NCI-H1105 (cell line): ENCODE measurements at places on chromosomes 11 and 22.
A peak's percentile ranks its signal among the peaks of the same experiment; 100 is the strongest.

DNA sequence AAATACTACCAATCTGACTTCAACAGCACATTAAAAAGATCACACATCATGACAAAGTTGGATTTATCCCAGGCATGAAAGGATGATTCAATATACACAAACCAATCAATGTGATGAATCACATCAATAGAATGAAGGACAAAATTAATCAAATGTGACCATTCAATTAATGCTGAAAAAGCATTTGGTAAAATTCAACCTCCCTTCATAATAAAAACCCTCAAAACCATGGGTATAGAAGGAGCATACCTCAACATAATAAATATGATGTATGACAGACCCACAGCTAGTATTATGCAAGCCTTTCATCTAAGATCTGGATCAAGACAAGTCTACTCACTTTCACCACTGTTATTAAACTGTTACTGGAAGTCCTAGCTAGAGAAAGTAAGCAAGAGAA is 921.7 kb upstream of the RAG2 start:
- DNase-seq: no peak

DNA sequence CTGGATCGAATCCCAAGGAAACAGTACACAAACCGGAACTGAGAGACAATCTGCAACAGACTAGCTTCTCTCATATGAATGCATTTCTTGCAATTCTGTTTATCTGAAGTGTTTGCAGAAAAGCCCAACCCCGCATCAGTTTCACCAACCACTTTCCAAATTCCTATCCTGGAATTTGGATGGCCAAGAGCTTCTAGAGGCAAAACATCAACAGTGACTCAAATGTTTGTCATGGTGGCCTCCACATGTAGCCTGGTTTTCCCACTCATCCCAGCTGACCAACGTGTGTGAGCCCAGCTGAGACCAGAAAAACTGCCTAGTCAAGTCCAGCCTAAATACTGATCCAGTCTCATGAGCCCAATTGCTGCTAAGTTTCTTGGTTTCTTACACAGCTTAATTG is 8.3 kb upstream of the MIEF1 start:
- DNase-seq: no peak

DNA sequence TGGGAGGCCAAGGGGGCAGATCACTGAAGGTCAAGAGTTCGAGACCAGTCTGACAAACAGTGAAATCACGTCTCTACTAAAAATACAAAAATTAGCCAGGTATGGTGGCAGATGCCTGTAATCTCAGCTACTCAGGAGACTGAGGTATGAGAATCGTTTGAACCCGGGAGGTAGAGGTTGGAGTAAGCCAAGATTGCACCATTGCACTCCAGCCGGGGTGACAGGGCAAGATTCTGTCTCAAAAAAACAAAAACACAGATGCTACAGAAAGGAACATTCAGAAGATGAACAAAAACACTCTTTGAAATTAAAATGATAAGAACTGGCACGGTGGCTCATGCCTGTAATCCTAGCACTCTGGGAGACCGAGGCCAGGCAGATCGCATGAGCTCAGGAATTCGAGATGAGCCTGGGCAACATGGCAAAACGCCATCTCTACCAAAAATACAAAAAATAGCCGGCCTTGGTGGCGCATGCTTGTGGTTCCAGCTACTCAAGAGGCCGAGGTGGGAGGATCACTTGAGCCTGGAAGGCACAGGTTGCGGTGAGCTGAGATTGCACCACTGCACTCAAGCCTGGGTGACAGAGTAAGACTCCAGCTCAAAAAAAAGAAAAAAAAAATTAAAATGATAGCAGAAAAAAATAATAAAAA is 8.5 kb downstream of the RAB6A start:
- DNase-seq: no peak

GRCh38 chr22:43447380-43447779 is 35.6 kb downstream of the MPPED1 start:
- peak; percentile 94 for DNase-seq

DNA sequence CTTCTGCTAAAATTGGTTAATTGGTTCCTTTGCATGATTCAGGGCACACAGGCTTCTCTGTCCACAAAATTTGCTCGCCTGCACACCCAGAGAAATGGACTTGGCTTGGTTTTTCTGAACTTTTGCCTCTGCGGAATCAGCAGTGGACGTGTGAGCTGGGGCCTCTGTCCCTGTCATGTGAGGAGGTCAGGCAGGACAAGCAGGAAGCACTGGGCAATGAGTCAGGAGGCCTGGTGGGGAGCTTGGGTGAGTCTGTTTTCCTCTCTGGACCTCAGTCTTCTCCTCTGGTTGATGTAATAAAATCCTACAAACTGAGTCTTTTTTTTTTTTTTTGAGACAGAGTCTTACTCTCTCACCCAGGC is 10.4 kb upstream of the CELSR1 start:
- DNase-seq: no peak

GRCh38 chr22:31332886-31333285 is 13.3 kb downstream of the PATZ1 start:
- DNase-seq: no peak

DNA sequence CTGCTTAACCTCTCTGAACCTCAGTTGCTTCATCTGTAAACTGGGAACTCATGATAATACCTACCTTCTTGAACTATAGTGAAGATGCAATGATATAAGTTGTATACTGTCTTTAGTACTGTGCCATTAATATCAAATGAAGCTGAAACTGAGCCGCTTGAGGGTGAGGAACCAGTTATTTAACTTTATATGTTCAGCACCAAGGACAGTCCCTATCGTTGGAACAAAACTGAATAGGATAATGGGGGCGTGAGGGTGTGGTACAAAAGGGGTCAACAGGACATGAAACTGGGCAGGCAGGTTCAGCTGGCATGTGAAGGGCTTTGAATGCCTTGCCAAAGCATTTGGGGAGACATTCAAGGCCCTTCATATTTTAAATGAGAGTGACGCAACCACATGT is 112.6 kb downstream of the C11orf91 start:
- DNase-seq: no peak

GRCh38 chr11:57792870-57793269 is 31.3 kb downstream of the CTNND1 start:
- no peak for DNase-seq

GRCh38 chr11:41056892-41057569 is 402.4 kb downstream of the LRRC4C start:
- DNase-seq: no peak

DNA sequence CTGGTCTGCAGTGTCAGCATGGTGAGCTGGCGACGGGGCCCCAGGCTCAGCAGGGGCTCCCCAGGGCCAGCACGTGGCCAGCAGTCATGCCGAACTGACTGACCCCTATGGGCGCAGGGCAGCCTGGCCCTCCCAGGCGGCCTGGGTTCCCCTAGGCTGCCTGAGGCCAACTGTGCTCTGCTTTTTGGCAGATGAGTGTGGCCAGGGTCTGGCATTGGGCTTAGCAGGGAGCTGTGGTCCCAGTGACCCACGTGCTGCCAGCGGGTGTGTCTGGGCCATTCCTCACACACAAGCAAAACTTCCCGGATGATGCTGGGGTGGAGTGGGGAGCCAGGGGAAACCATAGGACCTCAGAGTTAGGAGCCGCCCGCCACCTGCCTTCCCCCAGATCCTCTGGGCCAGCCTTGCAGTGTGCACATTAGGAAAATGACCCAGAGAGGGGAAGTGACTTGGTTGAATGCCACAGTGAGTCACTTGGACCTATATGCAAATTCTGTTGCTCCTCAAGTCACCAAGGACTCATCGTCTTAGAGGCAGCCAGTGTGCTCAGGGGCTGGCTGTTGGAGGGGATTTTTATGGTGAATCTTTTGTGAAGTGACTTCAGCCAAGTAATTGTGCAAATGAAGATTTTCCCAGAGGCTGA is 6.5 kb downstream of the ADORA2A start:
- DNase-seq: no peak

DNA sequence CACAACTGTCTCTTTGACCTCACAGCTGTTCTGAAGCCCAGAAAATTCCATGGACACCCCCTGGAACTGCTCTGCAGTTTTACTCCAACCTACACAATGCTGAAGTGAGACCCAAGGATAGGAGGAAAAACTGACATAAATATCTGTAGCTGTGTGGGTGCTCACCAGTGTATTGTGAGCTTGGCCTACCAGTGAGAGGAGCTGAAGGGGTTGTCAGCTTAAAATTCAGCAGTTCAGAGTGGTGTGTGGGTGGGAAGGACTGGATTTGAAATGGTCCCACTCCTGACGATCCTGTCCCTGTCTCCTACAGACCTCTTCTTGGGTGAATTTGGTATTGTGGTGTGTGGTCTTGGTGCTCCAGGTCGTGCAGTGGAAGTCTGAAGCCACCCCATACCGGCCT is 2.2 kb downstream of the TMEM223 start:
- no peak for DNase-seq

GRCh38 chr22:25702040-25702439 is 39.9 kb upstream of the MYO18B start:
- peak; percentile 5 for DNase-seq

DNA sequence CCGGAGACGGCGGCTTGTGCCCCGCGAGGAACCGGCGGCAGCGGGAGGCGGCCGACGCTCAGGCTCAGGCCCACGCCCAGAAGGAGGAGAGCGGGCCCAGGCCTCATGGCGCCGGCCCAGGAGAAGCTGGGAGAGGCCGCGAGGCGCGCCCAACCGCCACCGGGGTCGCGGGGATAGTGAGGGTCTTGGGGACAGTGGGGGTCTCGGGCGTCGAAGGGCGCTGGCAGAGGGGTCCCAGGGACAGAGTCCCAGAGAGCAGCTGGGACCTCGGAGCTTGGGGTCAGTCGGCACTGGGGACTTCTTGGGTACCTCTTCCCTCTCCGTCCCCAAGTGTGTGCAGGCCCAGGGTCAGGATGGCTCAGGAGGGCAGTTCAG is at the start of gene PKDREJ:
PKDREJ (minus strand) TSS at position 128 of the 375 bp plus-strand sequence; CDS start at position 107, 21 bp downstream.
- DNase-seq: no peak

GRCh38 chr11:114053406-114053805 is 6.1 kb upstream of the ZBTB16 start:
- DNase-seq: no peak

DNA sequence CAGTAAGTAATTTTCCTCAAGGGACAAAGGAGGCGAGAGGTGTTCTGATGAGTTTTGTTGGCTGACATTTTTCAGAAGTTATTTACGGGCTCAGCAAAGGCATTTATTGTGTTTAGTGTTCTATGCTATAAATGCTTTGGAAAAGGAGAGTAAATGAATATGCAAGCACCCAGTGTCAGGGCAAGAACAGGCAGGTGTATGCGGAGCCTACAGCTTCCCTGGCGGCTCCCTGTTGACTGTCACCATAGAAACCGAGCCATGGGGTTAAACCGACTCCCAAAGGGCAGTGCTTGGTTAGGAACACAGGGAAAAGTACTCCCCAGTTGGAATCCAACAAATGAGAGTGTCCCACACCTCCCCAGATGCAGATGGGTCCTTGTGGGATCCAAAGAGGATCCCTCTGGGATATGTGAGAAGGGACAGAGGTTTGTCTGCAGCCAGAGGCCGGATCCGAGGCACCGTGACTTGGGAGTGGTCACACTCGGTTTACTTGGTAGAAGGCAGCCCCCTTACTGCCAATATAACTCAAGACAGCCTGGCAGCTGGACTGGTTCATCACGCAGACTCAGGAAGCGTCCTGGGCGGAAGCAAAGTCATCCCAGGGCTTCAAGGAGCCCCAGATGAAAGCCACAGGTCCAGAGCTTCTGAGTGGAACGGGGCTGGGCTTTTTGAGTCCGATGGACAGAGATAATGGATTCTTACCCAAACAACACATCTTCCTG is 329.7 kb downstream of the CTTN start:
- DNase-seq: peak; percentile 61

DNA sequence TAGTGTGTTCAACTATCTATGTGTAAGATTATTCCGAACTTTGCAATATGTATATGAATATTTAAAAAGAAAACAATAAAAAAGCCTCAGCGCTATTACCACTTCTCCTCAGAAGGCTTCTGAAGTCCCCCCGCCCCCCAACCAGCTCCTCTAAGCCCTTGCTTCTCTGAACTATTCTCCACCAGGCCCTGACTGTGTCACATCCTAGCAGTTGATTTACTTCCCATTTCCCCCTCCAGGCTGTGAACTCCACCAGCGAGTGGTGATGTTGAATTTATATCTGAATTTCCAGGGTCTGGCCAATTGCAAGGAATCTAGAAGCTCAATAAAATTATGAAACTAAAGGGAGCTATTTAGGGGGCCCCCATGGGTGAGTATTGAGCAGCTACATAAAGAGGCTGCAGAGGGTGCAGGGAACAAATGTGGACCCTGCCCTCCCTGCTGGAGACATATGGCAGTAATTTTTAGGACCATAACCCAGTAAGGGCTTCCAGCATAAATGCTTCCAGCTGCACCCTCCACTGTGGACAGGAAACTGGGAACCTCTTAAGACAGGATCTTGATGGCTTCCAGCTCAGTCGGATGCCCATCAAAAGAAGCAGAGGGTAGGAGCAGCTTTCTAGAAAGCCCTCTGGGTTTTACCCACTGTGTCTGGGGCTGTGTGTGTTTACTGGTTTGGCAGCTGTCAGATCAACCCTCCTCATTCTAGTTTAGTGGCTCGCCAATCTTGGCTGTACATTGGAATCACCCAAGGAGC is 81.4 kb downstream of the TIMP3 start:
- DNase-seq: no peak

DNA sequence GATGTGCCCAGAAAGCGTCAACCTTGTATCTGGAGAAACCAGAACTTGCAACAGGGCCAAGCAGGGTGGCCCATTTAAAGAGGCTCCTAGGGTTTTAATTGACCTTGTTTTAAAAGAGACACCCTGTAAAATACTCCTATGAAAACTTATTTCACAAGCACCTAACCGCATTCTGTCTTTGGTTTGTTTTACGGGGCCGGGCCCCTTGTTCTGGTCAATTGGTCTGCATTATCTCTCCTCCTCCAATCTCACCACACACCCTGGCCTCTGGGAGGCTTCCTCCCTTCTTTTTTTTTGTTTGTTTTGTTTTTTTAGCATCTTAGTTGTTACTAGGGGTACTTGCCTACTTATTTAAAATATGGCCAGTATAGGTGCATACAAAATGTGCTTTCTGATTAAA is 4.7 kb downstream of the EHF start:
- no peak for DNase-seq

DNA sequence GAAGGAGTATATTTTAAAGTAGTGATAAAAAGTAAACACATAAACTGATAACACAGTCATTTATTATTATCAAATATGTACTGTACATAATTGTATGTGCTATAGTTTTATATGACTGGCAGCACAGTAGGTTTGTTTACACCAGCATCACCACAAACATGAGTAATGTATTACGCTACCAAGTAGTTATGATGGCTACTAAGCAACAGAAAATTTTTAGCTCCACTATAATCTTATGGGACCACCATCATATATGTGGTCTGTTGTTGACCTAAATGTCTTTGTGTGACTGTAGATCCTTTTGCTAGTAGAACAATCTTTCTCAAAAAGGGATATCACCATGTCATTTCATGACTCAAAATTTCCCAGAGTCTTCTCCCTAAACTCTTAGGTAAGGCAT is 93.5 kb downstream of the LARGE2 start:
- DNase-seq: no peak
